ENCODE measurements at places on chromosomes 5 and 9.

GRCh38 chr9:18357321-18357720, 116.6 kb upstream of the ADAMTSL1 start:
- H3K36me3 ChIP-seq: no peaks in the 10 kb centered on the region
- DNase-seq: no peak
- H3K4me3 ChIP-seq: no peak overlapping the region
- H3K27ac ChIP-seq: no peak overlapping the region
- H3K4me1 ChIP-seq: peaks cover 2% of the 10 kb centered on the region

DNA sequence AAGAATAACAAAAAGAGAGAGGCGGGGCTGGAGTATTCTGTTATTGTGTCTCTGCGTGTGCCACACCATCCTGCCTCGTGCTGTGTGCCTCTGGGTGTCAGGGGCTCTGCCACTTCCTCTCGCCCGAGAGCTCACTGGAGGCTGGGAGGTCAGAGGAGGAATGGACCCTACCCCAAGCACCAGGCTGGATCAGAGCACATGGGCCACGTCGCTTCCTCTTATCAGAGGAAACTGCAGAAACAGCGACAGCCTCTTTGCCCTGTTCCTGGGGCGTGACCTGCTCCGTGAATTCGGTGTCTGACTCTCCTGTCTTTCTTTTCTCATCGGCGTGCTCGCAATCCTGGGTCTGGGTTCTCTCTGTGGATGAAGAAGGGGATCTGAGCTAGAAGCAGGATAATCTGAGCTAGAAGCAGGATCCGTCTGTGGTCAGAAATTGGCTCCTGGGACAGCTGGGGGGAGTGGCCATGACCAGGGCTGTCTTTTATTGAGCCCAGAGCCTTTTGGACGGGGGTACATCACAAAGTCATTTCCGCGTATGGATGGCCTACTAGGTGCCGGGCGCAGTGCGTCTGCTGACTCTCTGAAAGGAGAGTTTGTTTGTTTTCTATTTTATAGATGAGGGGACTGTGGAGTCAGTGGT, 150.3 kb upstream of the COL5A1 start:
- no peak for DNase-seq
- no peak overlapping the region for H3K27ac ChIP-seq
- H3K36me3 ChIP-seq: no peaks in the 10 kb centered on the region
- H3K27me3 ChIP-seq: no peaks in the 10 kb centered on the region
- no peaks in the 10 kb centered on the region for H3K4me1 ChIP-seq

DNA sequence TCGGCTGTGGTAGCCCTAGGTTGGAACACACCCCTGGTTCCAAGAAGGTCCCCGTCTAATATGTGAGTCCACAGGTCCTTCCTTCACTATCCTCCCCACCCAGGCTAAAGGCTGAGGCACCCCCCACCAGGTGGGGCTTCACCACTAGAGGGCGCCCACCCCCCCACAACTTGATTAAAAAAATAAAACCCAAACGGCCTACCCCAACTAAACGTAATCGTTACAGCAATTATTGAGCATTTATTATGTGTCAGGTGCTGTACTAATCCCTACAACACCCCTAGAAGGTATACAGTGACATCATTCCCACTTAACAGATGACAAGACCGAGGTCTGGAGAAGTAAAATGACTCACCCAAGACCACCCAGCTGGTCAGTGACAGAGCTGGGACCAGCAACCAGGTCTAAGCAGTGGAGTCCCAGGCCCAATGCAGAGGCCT, 65.0 kb downstream of the FGF18 start:
- H3K4me1 ChIP-seq: no peaks in the 10 kb centered on the region
- no peak for DNase-seq
- no peak overlapping the region for H3K27ac ChIP-seq
- H3K36me3 ChIP-seq: no peaks in the 10 kb centered on the region

- no peak for DNase-seq
- no peak overlapping the region for H3K4me3 ChIP-seq
- no peaks in the 10 kb centered on the region for H3K36me3 ChIP-seq
- no peaks in the 10 kb centered on the region for H3K27me3 ChIP-seq
- no peaks in the 10 kb centered on the region for H3K4me1 ChIP-seq
- no peak overlapping the region for H3K27ac ChIP-seq
Observed at GRCh38 chr5:81125959-81126358, 107.2 kb upstream of the CKMT2 start.

DNA sequence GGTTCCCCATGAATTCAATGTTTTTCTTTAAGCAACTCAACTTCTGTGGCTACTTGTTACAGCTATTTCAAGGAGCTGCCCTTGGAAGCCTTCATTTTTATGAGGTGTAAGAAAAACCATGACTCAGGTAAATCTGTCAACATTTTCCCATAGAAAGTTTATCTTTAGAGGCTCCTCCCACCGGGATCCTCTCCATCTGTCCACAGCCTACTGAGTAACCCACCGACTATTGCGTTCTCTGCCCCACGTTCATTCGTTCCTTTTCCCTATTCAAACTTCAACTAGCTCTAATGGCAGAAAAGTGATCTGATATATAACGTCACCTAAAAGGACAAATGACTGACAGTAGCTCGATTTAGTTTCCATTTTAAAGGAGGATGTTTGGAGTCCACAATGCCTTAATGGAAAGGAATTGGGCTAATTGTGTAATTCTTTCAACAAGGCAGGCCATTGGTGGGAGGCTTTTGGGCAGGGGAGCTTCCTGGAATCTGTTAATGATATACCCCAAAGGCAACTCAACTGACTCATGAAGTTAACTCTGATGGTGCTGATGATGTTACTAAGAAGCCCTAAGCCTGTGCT, 29.3 kb upstream of the NR3C1 start:
- no peak for DNase-seq
- no peaks in the 10 kb centered on the region for H3K4me1 ChIP-seq
- H3K27ac ChIP-seq: no peak overlapping the region
- no peaks in the 10 kb centered on the region for H3K27me3 ChIP-seq
- H3K4me3 ChIP-seq: no peak overlapping the region

- H3K36me3 ChIP-seq: no peaks in the 10 kb centered on the region
- no peaks in the 10 kb centered on the region for H3K27me3 ChIP-seq
- no peak overlapping the region for H3K4me3 ChIP-seq
- H3K4me1 ChIP-seq: peaks cover 20% of the 10 kb centered on the region
Observed at GRCh38 chr5:37847978-37848425, 8.2 kb upstream of the GDNF start.

DNA sequence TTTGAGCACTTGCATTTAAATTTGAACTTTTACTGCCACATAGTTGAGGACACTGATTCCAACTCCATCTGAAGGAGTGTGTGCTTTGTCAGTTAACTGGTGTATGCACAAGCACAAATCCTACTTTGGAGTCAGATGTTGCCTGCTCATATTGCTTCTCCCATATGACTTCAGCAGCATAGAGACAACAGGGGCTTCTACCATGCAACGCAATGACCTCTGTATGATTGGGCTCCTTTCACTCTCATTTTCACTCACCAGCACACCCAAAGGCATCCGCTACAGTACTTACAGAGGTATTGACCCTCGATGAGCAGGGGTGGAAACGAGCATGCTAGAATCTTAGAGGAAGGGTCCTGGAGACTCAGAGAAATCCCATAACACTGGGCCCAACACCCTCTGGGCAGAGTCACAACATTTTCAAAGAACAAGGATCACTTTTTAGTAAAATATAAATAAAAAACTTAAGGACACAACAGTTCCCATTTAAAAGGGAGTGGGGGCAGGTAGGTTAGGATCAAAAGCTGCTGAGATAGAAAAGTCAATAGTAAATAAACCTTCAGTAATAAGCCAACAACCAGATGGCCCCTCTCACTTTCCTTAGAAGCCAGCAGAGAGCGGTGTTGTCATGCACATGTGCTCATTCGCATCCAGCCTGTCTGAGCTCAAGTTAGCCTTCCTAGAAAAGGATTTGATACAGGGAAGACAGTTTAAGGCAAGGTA, 203.8 kb downstream of the SNCAIP start:
- DNase-seq: peak; percentile 89
- no peaks in the 10 kb centered on the region for H3K27me3 ChIP-seq
- H3K27ac ChIP-seq: no peak overlapping the region
- no peak overlapping the region for H3K4me3 ChIP-seq
- H3K4me1 ChIP-seq: no peaks in the 10 kb centered on the region

- no peaks in the 10 kb centered on the region for H3K36me3 ChIP-seq
- H3K4me3 ChIP-seq: no peak overlapping the region
- DNase-seq: no peak
- no peaks in the 10 kb centered on the region for H3K27me3 ChIP-seq
- no peak overlapping the region for H3K27ac ChIP-seq
Observed at GRCh38 chr5:96332535-96333366, 100.3 kb downstream of the PCSK1 start.

DNA sequence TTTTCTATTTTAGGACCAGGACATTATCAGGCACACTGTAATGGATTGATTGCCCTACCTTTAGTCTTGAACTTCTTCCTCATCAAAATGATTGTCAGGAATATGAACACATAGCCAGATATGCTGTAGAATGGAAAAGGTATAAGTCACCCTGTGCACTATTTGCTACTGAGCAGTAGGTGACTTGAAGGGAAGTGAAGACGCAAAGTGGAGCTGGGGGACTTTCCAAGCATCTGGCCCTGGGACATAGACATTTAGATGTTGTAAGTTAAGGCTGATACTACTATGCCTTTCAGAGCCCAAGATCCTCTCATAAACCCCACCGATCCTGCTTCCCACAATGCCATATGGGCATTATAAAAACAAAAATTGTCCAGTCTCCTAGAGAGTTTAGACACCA, 174.5 kb downstream of the DOCK8 start:
- H3K4me1 ChIP-seq: no peaks in the 10 kb centered on the region
- no peak overlapping the region for H3K27ac ChIP-seq
- no peak for DNase-seq

- no peaks in the 10 kb centered on the region for H3K36me3 ChIP-seq
- H3K27me3 ChIP-seq: no peaks in the 10 kb centered on the region
- H3K4me3 ChIP-seq: no peak overlapping the region
- H3K4me1 ChIP-seq: peaks cover 3% of the 10 kb centered on the region
- H3K27ac ChIP-seq: no peak overlapping the region
Observed at GRCh38 chr5:168530621-168531150, 1.6 kb downstream of the FBLL1 start.

- no peaks in the 10 kb centered on the region for H3K4me1 ChIP-seq
- H3K36me3 ChIP-seq: no peaks in the 10 kb centered on the region
- no peak for DNase-seq
- H3K27me3 ChIP-seq: no peaks in the 10 kb centered on the region
Observed at GRCh38 chr5:178196281-178196812, 8.0 kb upstream of the HNRNPAB start.

GRCh38 chr5:33310451-33310850, 130.3 kb upstream of the TARS1 start:
- H3K27ac ChIP-seq: no peak overlapping the region
- no peaks in the 10 kb centered on the region for H3K27me3 ChIP-seq
- no peak for DNase-seq
- H3K4me1 ChIP-seq: no peaks in the 10 kb centered on the region
- no peak overlapping the region for H3K4me3 ChIP-seq

DNA sequence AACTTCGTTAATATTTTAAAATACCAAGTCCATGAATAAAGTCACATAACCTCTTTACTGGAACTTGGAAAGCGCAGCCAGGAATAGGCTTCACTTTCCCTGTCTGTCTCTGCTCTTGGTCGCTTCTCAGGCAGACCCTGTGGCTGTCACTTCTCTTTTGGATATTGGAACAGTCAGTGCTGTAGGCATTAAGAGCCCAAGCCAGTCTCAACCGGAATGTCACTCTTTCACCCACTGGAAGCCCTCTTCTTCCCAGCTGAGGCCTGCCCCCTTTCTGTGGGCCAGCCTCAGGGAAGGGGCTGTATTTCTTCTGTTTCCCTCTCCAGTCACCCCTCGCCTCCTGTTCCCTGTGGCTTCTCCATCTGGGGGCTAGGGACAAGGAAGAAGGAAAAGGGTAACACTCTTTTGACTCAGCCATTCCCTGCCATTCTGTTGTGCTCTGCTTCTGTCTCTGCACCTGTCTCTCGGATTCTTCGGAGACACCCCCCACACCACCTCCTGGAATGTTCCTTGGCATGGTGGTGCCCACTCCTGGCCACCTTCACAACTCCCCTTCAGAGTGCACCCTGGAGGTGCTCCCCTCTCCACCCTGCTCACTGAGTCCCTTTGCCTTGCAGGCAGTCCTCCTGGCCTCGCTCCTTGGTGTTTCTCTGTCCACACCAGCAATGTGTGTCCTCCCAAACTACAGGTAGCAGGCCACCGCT, 103.4 kb downstream of the TRIO start:
- no peaks in the 10 kb centered on the region for H3K27me3 ChIP-seq
- no peaks in the 10 kb centered on the region for H3K36me3 ChIP-seq
- no peak overlapping the region for H3K27ac ChIP-seq
- DNase-seq: peak; percentile 43
- H3K4me1 ChIP-seq: peaks cover 16% of the 10 kb centered on the region

- no peaks in the 10 kb centered on the region for H3K27me3 ChIP-seq
- no peak for DNase-seq
- no peak overlapping the region for H3K4me3 ChIP-seq
- no peaks in the 10 kb centered on the region for H3K36me3 ChIP-seq
Observed at GRCh38 chr9:85009251-85009650, 339.7 kb downstream of the NTRK2 start.

GRCh38 chr9:111287127-111287526, 42.9 kb downstream of the OR2K2 start:
- peak; percentile 87 for DNase-seq
- H3K36me3 ChIP-seq: no peaks in the 10 kb centered on the region
- no peaks in the 10 kb centered on the region for H3K27me3 ChIP-seq
- no peak overlapping the region for H3K27ac ChIP-seq
- no peak overlapping the region for H3K4me3 ChIP-seq

- no peaks in the 10 kb centered on the region for H3K27me3 ChIP-seq
- H3K27ac ChIP-seq: no peak overlapping the region
- H3K4me1 ChIP-seq: peaks cover 2% of the 10 kb centered on the region
- DNase-seq: no peak
- no peaks in the 10 kb centered on the region for H3K36me3 ChIP-seq
- H3K4me3 ChIP-seq: no peak overlapping the region
Observed at GRCh38 chr5:35799753-35800152, 56.9 kb upstream of the IL7R start.

GRCh38 chr5:178284093-178284675, 51.6 kb upstream of the PHYKPL start:
- peak; percentile 52 for DNase-seq
- no peaks in the 10 kb centered on the region for H3K27me3 ChIP-seq
- no peaks in the 10 kb centered on the region for H3K4me1 ChIP-seq
- no peaks in the 10 kb centered on the region for H3K36me3 ChIP-seq
- H3K4me3 ChIP-seq: no peak overlapping the region

DNA sequence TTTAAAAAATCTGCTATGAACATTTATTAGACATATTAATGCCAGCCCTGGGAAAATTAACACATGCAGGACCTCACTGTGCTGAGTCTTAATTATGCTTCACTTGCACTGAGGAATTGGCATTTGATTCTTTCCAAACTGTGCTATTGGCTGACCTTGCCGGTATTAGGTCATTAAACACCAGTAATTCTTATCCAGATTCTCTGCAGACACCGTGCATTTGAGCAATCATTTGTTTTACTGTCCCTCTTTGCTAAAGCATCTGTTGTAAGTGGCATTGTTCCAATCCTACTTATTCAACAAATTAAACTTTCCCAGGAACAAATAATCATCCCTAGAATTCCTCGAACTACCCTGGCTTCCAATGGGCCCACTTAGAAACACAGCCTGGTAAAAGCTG, 145.0 kb downstream of the SLC12A2 start:
- no peak overlapping the region for H3K27ac ChIP-seq
- no peaks in the 10 kb centered on the region for H3K27me3 ChIP-seq
- no peak overlapping the region for H3K4me3 ChIP-seq
- H3K4me1 ChIP-seq: no peaks in the 10 kb centered on the region

- DNase-seq: no peak
- no peaks in the 10 kb centered on the region for H3K4me1 ChIP-seq
- no peaks in the 10 kb centered on the region for H3K36me3 ChIP-seq
- H3K27ac ChIP-seq: no peak overlapping the region
Observed at GRCh38 chr9:211036-211435, 3.6 kb upstream of the DOCK8 start.

All from mesendoderm (in vitro differentiated cells).